ENCODE measurements at places on chromosomes 3 and 15. TPM values are rescaled to one million over a fixed set of nuclear protein-coding genes. Genes with fewer than 3 reads are reported as not detected.
A peak's percentile ranks its signal among the peaks of the same experiment; 100 is the strongest.

DNA sequence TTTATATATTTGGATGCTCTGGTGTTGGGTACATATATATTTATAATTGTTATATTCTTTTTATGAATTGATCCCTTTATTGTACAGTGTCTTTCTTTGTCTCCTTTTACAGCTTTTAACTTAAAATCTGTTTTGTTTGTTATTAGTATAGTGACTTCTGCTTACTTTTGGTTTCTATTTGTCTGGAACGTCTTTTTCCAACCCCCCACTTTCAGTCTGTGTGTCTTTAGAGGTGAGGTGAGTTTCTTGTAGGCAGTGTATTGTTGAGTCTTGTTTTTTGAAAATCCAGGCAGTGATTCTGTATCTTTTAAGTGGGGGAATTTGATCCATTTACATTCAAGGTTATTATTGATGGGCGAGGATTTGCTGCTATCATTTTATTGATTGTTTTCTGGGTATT, 62.0 kb downstream of the AP4E1 start:
- H3K27me3 ChIP-seq, result no peaks in the 10 kb centered on the region
- peaks cover 2% of the 10 kb centered on the region for H3K4me1 ChIP-seq
- no peak overlapping the region for H3K27ac ChIP-seq

- no peak for DNase-seq
- H3K27ac ChIP-seq, result no peak overlapping the region
- H3K4me1 ChIP-seq, result peaks cover 7% of the 10 kb centered on the region
- no peaks in the 10 kb centered on the region for H3K36me3 ChIP-seq
- H3K27me3 ChIP-seq, result peaks cover 20% of the 10 kb centered on the region
- no peak overlapping the region for H3K4me3 ChIP-seq
Measured at GRCh38 chr3:31968369-31968926, 12.6 kb downstream of the OSBPL10 start.

- no peaks in the 10 kb centered on the region for H3K27me3 ChIP-seq
- H3K4me3 ChIP-seq, result peak overlapping the region; percentile 90
- H3K27ac ChIP-seq, result peak overlapping the region; percentile 87
- peaks cover 27% of the 10 kb centered on the region for H3K36me3 ChIP-seq
- peaks cover 22% of the 10 kb centered on the region for H3K4me1 ChIP-seq
Measured at GRCh38 chr3:149751551-149751950, 738 bp downstream of the COMMD2 start.

GRCh38 chr3:129577366-129577765, 29.1 kb downstream of the PLXND1 start:
- peak overlapping the region; percentile 52 for H3K27ac ChIP-seq
- H3K36me3 ChIP-seq, result no peaks in the 10 kb centered on the region
- peaks cover 23% of the 10 kb centered on the region for H3K4me1 ChIP-seq
- no peak for DNase-seq
- no peaks in the 10 kb centered on the region for H3K27me3 ChIP-seq

DNA sequence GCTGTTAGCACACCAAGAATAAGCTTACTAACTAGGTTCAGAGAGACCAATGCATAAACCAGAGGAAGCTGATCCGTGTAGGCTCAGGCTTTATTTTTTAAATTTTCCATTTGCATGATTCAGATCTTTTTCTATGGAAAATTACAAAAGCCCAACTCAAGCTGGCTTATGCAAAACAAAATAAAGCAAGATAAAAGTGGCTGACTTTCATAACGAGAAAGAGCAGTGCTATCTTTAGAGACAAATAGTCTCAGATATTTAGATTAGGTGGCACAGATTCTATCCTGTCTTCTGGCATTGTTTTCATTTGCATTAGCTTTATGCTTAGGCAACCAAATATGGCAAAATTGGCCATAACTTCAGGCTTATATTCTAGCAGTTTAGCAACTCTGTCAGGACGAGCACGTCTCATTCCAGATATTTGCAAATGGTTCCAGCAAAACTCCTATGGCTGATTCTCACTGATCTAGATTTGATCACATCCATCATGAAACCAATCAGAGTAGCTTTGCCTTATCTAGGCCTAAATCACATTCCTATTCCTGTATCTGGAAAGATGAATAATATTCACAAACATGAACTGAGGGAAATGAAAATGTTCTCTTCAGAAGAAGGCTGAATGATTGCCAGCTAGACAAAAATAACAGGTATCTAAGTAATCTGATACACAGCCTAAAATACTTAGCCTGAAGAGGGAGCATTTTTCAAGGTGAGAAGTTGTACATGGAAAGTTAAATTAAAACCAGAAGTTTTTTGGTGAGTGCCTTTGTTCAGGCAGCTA, 216.4 kb upstream of the DPPA4 start:
- H3K36me3 ChIP-seq, result no peaks in the 10 kb centered on the region
- peaks cover 3% of the 10 kb centered on the region for H3K4me1 ChIP-seq
- no peak overlapping the region for H3K27ac ChIP-seq
- H3K27me3 ChIP-seq, result peaks cover 2% of the 10 kb centered on the region
- no peak for DNase-seq

DNA sequence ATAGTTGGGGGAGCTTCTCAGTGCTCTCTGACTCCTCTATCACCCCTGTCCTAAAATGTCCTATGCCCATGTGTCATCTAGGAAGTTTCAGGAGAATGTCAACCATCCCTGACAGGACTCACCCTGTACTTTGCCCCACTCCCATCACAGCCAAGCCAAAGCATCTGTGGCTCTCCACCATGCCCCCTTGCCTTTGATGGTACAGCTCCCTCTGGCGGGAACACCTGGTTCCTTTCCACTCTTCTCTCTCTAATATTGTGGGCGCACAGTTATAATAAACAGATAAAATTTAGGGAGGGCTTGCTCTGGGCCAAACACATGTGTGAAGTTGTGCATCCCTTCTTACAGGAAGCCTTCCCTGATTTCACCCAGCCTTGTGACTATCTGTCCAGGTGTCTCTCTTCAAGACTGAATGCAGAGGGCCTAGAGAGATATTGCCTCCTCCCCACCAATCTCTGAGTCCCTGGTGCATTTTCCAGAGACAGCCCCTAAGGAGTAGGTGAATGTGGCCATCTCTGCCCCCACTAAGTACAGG, 62.8 kb downstream of the ISG20 start:
- peaks cover 15% of the 10 kb centered on the region for H3K27me3 ChIP-seq
- DNase-seq, result peak; percentile 50
- peaks cover 11% of the 10 kb centered on the region for H3K4me1 ChIP-seq
- no peak overlapping the region for H3K4me3 ChIP-seq

- peaks cover 4% of the 10 kb centered on the region for H3K4me1 ChIP-seq
- DNase-seq, result no peak
- H3K36me3 ChIP-seq, result no peaks in the 10 kb centered on the region
- H3K27ac ChIP-seq, result no peak overlapping the region
- H3K4me3 ChIP-seq, result no peak overlapping the region
Measured at GRCh38 chr3:11574981-11575669, 68.6 kb downstream of the VGLL4 start.

- H3K4me1 ChIP-seq, result no peaks in the 10 kb centered on the region
- H3K36me3 ChIP-seq, result no peaks in the 10 kb centered on the region
- no peak overlapping the region for H3K27ac ChIP-seq
- no peaks in the 10 kb centered on the region for H3K27me3 ChIP-seq
- no peak overlapping the region for H3K4me3 ChIP-seq
Measured at GRCh38 chr15:71187078-71187477, 71.8 kb downstream of the THSD4 start.

- H3K27me3 ChIP-seq, result peaks cover 2% of the 10 kb centered on the region
- H3K27ac ChIP-seq, result no peak overlapping the region
- H3K4me1 ChIP-seq, result peaks cover 53% of the 10 kb centered on the region
- no peak overlapping the region for H3K4me3 ChIP-seq
Measured at GRCh38 chr15:40562691-40563090, 2.2 kb downstream of the CCDC32 start.

DNA sequence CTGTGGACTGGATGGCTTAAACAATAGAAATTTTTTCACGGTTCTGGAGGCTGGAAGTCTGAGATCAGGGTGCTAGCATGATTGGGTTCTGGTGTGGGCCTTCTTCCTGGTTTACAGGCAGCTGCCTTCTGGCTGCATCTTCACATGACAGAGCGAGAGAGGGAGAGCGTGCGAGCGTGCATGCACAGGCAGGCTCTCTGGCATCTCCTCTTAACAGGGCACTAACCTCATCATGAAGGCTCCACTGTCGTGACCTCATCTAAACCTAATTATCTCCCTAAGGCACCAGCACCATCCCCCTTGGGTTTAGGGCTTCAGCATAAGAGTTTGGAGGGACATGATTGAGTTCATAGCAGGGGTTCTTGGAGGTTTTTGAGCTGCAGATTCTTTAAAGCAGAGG, 292.0 kb upstream of the C2CD4B start:
- no peak for DNase-seq
- no peak overlapping the region for H3K27ac ChIP-seq
- no peaks in the 10 kb centered on the region for H3K27me3 ChIP-seq
- H3K4me1 ChIP-seq, result no peaks in the 10 kb centered on the region
- H3K36me3 ChIP-seq, result no peaks in the 10 kb centered on the region

GRCh38 chr15:45855907-45856579, 221.2 kb downstream of the SQOR start:
- H3K36me3 ChIP-seq, result no peaks in the 10 kb centered on the region
- no peak overlapping the region for H3K4me3 ChIP-seq
- peaks cover 11% of the 10 kb centered on the region for H3K27me3 ChIP-seq
- no peak overlapping the region for H3K27ac ChIP-seq
- H3K4me1 ChIP-seq, result no peaks in the 10 kb centered on the region
- DNase-seq, result no peak

DNA sequence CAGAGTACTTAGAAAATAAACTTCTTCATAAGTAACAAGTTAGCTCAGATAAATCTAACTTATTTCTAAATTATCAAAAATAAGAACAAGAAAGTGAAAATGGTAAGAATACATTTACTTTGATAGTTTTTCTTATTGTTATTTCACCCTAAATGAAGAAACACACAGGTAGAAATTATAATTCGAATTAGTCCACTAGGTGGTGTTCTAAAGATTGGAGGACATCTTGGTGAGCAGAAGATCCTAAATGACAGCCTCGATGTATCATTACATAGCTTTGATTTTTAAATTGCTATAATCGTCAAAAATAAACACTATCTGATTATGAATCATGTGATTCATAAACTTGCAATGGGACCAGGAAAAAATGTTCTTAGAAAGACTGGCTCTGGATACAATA, 280.8 kb upstream of the UBE2E2 start:
- H3K27ac ChIP-seq, result no peak overlapping the region
- H3K4me3 ChIP-seq, result no peak overlapping the region
- H3K4me1 ChIP-seq, result no peaks in the 10 kb centered on the region
- H3K36me3 ChIP-seq, result no peaks in the 10 kb centered on the region
- H3K27me3 ChIP-seq, result no peaks in the 10 kb centered on the region

DNA sequence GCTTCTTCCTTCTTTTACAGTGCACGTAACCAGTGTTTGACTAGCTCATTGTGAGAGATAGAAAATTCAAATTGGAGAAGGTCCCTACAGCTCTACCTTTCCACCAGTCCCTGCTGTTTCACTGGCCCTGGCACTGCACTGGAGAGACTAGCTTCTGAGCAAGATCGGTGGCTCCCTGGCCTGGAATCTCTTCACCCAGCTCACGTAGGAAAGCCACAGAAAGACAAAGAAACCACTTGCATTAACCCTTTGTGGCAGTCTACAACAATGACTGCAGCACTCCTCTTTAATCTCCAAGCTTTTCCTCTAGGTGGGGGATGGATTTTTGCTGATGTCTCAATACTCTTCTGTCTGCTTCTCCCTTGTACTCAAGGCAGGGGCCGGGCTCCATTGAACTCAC, 155.9 kb downstream of the PEX5L start:
- no peak for DNase-seq
- no peak overlapping the region for H3K4me3 ChIP-seq
- peaks cover 9% of the 10 kb centered on the region for H3K27me3 ChIP-seq
- H3K27ac ChIP-seq, result no peak overlapping the region

Gene OR5H15
- total RNA-seq, result not detected

Gene CCDC13
- total RNA-seq, result not detected
